ENCODE measurements at places on chromosomes 2 and 18. TPM values are rescaled to one million over a fixed set of nuclear protein-coding genes. Genes with fewer than 3 reads are reported as not detected.

- no peaks in the 10 kb centered on the region for H3K36me3 ChIP-seq
- H3K27me3 ChIP-seq = no peaks in the 10 kb centered on the region
- no peak overlapping the region for H3K4me3 ChIP-seq
- no peak overlapping the region for H3K27ac ChIP-seq
- H3K4me1 ChIP-seq = no peaks in the 10 kb centered on the region
- DNase-seq = no peak
These were observed 37.7 kb upstream of the MEX3C start for GRCh38 chr18:51235009-51235789.

The CNDP2 gene
- total RNA-seq = 27.5 TPM

DNA sequence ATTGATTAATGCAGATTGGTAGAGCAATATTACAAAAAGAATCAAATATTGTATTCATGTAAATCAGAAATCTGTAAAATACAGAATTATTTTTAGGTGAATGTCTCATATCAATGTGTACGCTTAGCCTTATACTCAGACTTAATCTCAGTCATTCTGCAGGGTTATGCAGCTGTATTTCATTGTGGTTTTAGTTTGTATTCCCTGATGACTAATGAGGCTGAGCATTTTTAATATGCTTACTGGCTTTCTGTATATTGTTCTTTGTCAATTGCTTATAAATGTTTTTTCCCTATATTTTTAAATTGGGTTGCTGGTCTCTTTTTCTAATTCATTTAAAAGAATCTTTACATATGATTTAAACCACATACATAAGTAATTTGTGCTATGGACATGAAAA is 50.1 kb downstream of the CDH19 start:
- no peaks in the 10 kb centered on the region for H3K27me3 ChIP-seq
- no peak overlapping the region for H3K4me3 ChIP-seq
- no peaks in the 10 kb centered on the region for H3K36me3 ChIP-seq
- no peaks in the 10 kb centered on the region for H3K4me1 ChIP-seq

The CREG2 gene
- 2.4 TPM for total RNA-seq

DNA sequence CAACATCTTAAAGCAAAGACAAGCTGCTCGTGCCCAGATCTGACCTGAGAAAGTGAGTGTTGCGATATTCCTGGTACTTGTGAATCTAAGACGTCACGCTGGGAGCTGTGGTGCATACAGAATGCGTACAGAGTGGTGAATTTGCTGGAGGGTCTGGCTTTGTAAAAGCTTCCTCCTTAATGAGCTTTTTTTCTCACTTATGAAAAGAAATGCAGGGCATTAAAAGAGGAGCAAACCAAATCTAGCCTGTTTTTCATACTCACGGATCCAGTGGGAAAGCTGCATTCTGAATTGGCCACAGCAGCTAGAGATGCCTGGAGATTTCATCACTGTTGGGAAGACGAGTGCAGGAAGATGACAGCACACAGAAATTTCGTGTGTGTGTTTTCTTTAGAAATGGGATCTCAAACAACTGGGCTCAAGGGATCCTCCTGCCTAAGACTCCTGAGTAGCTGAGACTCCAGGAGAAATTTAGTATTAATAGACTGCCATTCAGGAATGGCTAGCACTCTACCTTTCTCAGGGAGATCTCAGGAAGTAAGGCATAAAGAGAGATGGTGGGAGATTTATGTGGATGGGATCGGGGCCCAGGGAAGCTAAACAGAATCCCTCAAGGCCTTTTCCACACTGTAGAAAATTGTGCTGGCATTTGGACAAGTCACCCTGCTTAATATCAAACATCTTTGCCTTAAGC is 181.3 kb downstream of the ALPK2 start:
- peak; percentile 82 for DNase-seq
- peak overlapping the region; percentile 36 for H3K27ac ChIP-seq
- no peaks in the 10 kb centered on the region for H3K36me3 ChIP-seq
- H3K4me1 ChIP-seq = peaks cover 15% of the 10 kb centered on the region
- no peak overlapping the region for H3K4me3 ChIP-seq
- no peaks in the 10 kb centered on the region for H3K27me3 ChIP-seq

DNA sequence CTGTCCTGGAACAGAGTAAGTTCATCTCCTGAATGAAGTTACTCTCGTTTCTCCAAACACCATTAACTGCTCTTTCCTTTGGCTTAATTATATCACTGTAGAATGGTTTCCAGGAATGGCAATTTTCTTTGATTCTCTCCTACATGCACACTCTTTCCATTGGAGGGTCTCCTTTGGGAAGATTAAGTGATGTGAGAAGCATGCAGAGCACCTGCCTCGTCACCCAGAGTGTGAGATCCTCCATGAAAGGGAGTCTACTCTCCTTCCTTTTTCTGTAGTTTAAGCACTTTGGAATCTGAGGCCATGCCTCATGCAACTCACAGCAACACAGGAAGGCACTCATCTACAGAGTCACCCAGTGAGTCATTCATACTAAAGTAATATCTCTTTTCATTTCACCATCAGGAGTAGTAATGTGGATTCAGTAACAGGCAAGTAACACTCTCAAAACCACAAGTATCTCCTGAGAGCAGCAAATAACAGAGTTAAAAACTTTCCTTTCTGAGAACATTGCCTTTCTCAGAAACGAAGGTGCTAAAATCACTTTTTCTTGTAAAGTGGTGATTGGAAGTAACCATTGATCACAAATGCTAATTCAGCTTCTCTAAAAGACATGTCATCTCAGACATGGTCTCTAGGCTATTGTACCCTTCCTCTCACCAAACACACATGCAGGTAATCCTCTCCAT is 52.8 kb upstream of the IL1RL1 start:
- no peak overlapping the region for H3K4me3 ChIP-seq
- DNase-seq = no peak
- peaks cover 4% of the 10 kb centered on the region for H3K4me1 ChIP-seq
- peaks cover 3% of the 10 kb centered on the region for H3K27me3 ChIP-seq
- no peak overlapping the region for H3K27ac ChIP-seq

- DNase-seq = peak; percentile 0
- no peaks in the 10 kb centered on the region for H3K27me3 ChIP-seq
- H3K4me3 ChIP-seq = no peak overlapping the region
- no peak overlapping the region for H3K27ac ChIP-seq
- H3K4me1 ChIP-seq = no peaks in the 10 kb centered on the region
These were observed 476.3 kb upstream of the VWC2L start for GRCh38 chr2:213934560-213934959.

DNA sequence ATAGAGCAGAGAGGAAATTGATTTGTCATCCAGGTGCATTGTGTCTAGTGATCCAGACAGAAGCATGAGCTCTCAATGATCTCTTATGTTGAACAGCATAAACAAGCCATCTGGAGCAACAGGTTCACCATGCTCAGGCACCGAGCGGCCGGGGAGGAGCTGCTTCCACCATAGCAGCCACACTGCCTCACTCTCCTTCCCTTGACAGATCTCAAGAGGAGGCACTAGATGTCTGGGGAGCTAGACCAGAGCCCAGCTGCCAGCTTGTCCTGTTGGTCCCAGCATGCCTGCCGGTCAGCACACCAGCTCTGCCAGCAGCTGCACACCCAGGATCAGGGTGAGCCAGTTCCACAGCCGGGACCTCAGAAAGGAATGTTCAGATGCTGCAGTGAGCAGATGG is 17.5 kb upstream of the LONRF2 start:
- no peak overlapping the region for H3K4me3 ChIP-seq
- H3K36me3 ChIP-seq = no peaks in the 10 kb centered on the region
- no peaks in the 10 kb centered on the region for H3K4me1 ChIP-seq
- no peak overlapping the region for H3K27ac ChIP-seq
- no peak for DNase-seq

The REG1B gene
- not detected for total RNA-seq

DNA sequence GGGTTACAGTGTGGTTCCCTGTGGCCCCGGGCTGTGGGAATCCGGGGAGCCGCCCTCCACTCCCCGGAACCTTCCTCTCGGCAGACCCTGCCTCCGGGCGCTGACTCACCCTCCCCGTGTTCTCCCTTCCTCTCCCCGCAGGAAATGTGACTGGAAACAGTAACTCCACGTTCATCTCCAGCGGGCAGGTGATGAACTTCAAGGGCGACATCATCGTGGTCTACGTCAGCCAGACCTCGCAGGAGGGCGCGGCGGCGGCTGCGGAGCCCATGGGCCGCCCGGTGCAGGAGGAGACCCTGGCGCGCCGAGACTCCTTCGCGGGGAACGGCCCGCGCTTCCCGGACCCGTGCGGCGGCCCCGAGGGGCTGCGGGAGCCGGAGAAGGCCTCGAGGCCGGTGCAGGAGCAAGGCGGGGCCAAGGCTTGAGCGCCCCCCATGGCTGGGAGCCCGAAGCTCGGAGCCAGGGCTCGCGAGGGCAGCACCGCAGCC is 59.5 kb downstream of the TNFRSF11A start:
- H3K27ac ChIP-seq = no peak overlapping the region
- H3K4me3 ChIP-seq = peak overlapping the region; percentile 26
- no peaks in the 10 kb centered on the region for H3K36me3 ChIP-seq
- H3K27me3 ChIP-seq = no peaks in the 10 kb centered on the region
- H3K4me1 ChIP-seq = peaks cover 2% of the 10 kb centered on the region

The ANKRD30BL gene
- 0.22 TPM for total RNA-seq

DNA sequence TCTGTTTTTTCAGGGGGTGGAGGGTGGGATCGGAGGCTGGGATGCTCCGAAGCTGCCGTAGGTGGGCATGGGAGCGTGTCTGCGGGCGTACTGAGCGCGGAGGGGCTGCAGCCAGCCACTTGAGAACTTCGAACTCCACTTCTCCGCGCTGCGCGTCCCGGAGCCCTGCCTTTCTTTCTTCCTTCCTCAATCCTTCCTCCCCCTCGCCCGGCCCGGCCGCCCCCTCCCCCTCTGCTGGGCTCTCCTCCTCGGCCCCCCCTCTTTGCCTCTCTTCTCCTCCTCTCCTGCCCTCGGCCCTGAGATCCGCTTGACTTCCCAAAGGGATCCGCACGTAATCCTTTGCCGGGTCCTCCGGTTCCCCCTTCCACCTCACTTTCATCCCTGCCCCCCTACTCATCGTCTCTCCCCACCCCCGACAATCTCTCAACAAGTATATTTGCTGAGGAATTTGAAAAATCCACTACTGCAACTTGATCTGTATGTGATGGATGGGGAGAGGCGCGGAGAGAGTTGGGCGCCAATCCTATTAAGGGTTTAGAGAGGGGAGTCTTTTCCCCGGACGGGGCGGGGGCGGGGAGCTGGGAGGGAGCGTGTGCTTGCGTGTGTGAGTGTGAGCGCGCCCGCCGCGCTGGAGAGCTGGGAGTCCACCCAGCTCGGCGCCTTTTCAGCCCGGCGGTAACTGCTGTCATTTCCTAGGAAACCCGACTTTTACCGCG is 1.1 kb downstream of the GLI2 start:
- DNase-seq = peak; percentile 96
- peaks cover 63% of the 10 kb centered on the region for H3K27me3 ChIP-seq
- peak overlapping the region; percentile 66 for H3K4me3 ChIP-seq
- peaks cover 46% of the 10 kb centered on the region for H3K4me1 ChIP-seq
- no peaks in the 10 kb centered on the region for H3K36me3 ChIP-seq
- peak overlapping the region; percentile 92 for H3K27ac ChIP-seq

DNA sequence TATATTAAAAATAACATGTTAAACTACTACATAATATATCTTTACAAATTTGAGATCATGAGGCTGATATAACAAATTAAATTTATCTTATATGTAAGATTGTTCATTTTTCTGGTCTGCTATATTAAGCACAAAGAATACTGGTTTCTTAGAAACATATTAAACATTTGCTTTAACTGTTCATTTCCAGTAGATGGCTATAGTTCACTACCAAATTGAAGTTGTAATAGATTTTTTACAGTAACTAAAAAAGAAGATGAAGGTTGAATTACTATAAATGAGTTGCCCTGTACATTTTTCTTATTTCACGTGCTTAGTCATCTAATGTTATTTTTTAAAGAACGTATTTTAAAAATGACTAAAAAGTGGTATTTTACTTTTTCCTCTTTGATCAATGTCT is 57.0 kb downstream of the ZNF407 start:
- no peaks in the 10 kb centered on the region for H3K4me1 ChIP-seq
- peak; percentile 62 for DNase-seq
- H3K27ac ChIP-seq = no peak overlapping the region
- H3K36me3 ChIP-seq = no peaks in the 10 kb centered on the region
- no peak overlapping the region for H3K4me3 ChIP-seq

GRCh38 chr2:206641226-206641625 is 1.1 kb upstream of the FAM237A start:
- no peak overlapping the region for H3K4me3 ChIP-seq
- no peak overlapping the region for H3K27ac ChIP-seq
- H3K36me3 ChIP-seq = no peaks in the 10 kb centered on the region
- no peak for DNase-seq

DNA sequence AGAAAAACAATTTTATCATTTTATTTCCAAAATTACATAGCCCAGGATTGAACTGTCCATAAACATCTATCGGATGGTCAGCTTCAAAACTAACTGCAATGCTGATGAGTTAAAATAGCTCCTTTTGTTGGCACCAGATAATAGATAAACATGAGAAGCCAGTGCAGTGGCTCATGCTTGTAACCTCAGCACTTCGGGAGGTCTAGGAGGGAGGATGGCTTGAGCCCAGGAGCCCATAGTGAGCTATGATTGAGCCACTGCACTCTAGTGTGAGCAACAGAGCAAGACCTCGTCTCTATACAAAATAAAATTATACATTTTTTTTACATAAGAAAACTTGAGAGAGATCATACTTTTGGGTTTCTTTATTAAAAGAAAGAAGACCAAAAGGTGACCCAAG is 34.6 kb upstream of the IMPA2 start:
- H3K4me1 ChIP-seq = peaks cover 20% of the 10 kb centered on the region
- H3K27me3 ChIP-seq = no peaks in the 10 kb centered on the region
- DNase-seq = peak; percentile 48
- no peaks in the 10 kb centered on the region for H3K36me3 ChIP-seq

The MAP2 gene
- 5.7 TPM for total RNA-seq

DNA sequence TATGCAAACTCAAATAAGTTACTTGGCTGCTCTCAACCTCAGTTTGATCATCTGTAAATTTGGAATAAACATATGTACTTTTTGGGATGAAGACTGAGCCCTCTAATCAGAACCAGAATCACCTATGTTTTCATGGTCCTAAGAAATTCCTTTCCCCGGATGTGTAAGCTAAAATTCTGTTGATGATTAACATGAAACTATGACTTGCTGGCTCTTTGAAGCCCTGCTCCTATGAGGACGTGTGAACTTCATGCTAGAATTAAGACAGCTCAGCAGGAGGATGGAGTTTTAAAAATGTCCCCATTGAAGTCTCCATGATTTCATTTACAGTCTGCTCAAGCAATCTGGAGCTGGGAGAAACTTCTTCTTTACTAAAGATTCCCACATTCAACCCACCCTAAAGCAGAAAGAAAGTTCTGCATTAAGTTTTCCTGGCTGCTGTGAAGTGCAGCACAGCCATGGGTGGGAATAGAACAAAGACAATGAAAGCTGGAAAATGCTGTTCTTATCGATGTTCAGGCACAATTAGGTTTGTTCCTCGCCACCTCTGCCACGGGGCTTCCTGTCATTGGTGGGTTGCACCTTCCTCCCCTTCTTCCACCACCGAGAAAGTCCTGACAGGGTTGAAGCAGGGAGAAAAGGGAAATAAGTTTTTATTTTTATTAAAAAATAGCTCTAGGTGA is 50.9 kb downstream of the ADCYAP1 start:
- no peak overlapping the region for H3K27ac ChIP-seq
- DNase-seq = no peak
- no peaks in the 10 kb centered on the region for H3K36me3 ChIP-seq
- H3K4me1 ChIP-seq = no peaks in the 10 kb centered on the region
